EH (cell line): ENCODE measurements at places on chromosomes 7 and 10.
A peak's percentile ranks its signal among the peaks of the same experiment; 100 is the strongest.

- DNase-seq = no peak
These were observed 60.2 kb downstream of the ADRA2A start for GRCh38 chr10:111137007-111137406.

DNA sequence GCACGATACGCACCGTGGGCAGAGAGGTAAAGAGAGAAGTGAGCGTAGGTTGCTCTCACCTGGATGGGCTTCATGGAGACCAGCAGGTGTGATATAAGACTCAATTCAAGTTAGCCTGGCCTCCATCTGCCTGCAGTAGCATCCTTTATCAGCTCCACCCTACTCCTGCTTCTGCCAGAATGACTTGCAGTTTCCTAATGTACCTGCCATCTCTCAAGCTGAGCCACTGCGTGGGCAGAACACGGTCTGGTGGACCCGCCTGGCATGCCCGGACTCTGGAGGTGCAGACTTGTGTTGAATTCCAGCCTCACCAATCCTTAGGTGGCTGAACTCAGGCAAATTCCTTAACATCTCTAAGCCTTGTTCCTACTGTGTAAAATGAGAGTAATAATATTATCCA lies 64.3 kb downstream of the STEAP1B start:
- no peak for DNase-seq

DNA sequence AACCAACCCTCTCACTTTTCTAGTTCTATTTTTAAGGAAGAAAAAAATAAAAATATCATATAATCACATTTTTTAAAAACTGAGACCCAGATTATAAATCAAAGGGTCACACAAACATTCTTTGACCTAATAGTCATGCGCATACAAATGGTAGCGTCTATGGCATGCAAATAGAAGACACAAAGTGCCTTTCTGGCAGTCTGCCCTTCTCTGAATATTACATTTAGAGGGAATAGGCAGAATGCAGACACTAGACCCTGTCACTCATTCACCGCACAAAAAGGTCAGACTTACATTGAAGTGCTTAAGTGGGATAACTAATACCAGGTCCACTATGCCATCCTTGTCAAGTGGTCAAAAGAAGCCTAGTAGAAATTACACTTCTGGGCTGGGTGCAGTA lies 26.5 kb upstream of the FHIP2A start:
- peak; percentile 41 for DNase-seq

DNA sequence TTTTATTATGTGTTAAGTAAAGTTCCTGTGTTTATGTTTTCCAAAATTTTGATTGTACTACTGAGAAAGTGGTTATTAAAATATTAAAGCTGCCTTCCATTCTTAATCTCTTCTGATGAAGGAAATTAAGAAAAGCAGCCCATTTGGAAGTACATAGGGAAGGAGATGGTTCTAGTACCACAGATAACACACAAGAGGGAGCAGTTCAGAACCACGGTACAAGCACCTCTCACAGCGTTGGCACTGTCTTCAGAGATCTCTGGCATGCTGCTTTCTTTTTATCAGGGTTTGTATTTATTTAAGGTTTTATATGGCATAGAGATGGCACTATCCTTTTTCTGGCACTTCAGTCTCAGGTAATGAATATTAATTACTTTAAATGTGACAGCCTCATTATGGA lies 111.6 kb downstream of the PHTF2 start:
- DNase-seq = peak; percentile 14

- peak; percentile 74 for DNase-seq
These were observed 95.5 kb downstream of the MBL2 start for GRCh38 chr10:52677086-52677485.

GRCh38 chr7:149544028-149544427 lies 46.4 kb upstream of the ZNF746 start:
- DNase-seq = no peak

DNA sequence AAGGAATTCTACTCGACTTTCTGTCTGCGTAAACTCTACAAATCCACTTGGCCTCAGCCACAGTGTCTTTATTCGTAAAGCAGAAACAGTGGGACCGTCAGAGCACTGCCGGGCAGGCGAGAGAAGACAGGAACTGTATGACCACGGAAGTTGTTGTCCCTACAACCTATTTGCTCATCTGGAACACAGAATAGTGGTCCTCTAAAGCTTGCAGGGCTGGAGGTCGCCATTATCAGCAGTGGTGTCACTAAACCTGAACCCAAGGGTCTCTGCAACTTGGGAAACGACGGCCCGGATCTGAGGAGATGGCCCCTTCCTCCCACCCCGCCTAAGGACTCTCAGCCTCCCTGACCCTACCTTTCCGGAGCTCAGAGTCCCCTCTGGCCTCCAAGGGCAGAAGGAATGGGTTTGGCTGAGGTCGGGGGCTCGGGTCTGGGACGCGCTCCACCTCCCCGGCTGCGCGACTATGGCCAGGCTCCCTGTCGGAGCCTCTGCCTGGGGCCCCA lies 442 bp downstream of the STYXL1 start:
- DNase-seq = peak; percentile 26

- DNase-seq = no peak
These were observed 43.1 kb downstream of the CARD11 start for GRCh38 chr7:3000566-3000965.

DNA sequence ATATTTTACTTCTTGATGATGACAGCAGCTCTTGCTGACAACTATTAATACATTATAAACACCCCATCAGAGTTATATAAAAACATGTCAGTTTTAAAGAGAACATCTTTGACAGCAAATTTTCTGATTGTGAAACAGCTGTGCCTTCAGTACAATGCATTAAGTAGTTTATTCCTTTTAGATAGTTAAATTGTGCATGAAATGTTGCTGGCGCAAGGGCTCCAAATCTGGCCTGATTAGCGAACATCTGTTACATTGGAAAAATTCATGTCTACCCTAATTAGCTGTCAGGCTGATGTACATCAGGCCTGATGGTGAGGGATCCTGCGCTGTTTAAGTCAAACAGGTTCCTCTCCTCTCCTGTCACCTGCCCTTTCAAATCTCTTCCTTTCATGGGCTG lies 171.9 kb upstream of the SP8 start:
- no peak for DNase-seq

DNA sequence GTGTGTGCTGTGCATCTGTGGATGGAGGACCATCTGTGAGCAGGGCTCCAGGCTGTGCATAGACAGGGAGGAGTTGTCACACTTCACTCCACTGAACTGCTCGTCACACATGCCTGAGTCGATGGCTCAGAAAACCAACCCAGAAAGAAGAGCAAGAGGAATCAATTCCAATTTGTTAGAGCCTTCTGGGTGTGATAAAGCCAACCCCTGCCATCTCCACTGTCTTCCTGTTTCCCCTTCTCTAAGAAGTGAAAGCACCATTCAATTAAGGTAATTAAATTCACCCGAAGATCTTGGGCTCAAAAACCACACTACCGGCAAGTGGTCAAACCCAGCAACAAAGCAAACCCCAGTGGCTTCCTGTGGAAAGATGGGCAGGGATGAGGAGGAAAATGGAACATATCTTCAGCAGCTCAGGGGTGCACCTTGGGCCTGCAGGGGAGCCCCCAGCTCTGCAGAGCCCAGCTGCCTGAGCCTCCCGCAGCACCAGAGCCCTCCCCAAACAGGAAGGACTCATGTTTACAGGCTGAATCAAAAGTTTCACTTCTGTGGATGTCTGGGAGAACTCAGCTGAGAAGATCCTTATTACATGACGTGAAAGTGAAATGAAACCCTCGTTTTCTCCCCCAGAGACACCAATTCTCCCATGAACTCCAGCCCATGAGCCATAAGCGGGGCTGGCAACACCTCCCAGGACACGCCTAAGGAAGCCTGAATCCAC lies 10.9 kb downstream of the C10orf71 start:
- DNase-seq = no peak

DNA sequence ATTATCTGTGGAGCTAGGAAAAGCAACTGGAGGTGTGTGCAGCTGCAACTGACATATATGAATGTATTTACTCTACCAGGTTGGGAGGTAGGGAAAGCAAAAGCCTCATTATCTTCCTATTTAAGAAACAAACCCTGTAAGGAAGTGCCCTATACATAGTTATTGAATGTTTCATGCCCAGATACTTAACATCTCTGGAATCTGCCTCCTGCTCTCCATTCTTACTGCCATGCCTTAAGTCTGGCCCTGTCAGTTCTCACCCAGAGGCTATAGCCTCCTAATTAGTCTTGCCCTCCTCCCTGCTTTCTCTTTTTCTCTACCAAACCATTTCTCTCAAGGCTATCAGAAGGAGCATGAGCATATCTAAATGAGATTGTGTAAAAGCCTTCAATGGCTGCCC lies 542.6 kb upstream of the LRRN3 start:
- peak; percentile 72 for DNase-seq

GRCh38 chr10:58741673-58742072 lies 229.0 kb downstream of the BICC1 start:
- no peak for DNase-seq

GRCh38 chr7:150515248-150516147 lies 826 bp downstream of the GIMAP7 start:
- no peak for DNase-seq

GRCh38 chr7:131683536-131684125 lies 127.2 kb upstream of the PODXL start:
- DNase-seq = no peak

GRCh38 chr7:66757939-66758338 lies 17.4 kb downstream of the RABGEF1 start:
- DNase-seq = no peak
